Fibroblast of skin of left quadriceps (primary cell): ENCODE measurements at places on chromosomes 11 and 22.
A peak's percentile ranks its signal among the peaks of the same experiment; 100 is the strongest.

DNA sequence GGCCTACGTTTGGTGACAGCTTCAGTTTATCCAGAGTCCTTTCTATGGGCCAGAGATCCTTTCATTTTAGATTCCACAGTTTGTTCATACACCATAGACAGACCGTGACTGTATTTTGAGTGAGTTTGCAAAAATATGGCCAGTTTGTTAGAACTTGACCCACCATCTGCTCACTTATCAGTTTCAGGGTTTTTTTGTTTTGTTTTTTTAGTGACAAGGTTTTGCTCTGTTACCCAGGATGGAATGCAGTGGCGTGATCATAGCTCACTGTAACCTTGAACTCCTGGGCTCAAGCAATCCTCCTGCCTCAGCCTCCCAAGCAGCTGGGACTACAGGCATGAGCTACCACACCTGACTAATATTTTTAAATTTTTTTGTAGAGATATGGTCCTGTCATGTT is 9.1 kb upstream of the CKAP5 start:
- no peak for DNase-seq

- DNase-seq = no peak
These were observed 235.7 kb downstream of the BUD13 start for GRCh38 chr11:116537121-116537520.

DNA sequence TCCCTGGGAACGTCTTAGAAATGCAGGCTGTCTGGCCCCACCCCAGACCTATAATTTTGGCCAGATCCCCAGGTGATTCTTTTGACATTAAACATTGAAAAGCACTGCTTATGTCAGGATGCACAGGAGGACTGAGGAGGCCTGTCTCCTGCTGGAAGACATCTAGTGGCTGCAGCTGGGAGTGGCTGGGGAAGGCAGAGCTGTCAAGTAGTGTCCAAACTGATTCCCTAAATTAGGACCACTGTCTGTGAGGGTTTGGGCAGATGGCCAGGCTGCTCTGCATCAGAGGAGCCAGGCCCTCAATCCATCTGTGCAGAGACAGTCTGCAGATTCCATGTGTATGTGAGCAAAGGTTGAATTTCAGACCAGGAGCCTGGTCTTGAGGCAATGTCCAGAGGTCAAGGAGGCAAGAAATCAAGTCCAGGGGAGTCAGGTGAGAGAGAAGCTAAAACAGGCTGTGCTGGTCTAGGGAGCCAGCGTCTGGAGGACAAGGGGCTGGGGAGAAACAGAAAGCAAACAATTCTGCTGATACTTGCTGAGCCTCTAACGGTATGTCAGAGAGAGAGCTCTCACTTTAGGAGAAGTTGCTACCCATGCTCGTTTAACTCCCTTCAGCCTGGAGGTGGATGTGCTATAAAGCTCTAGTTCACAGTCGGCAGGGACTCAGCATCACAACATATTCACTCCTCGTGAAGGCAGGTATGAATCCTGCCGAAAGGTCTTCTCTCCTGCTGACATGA is 15.3 kb upstream of the SYTL2 start:
- DNase-seq = no peak

GRCh38 chr11:69641681-69642548 is 959 bp downstream of the CCND1 start:
- DNase-seq = no peak

DNA sequence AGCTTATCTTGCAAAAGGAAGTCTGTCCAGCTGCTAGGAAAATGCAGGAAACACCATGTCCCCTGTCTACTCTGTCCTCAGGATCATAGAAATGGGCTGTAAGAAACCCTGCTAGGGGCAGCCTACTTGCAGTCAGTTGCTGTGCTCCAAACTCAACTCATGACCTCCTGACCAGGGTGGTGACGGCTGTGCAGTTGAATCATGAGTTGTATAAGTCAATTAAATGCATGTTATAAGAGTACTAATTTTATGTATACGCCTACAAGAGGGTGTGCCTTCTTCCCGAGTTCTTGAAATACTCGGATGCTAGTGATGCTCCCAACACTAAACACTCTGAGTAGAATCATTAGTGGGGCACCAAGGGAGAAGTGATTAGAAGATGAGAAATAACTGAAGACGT is 776.4 kb downstream of the OPCML start:
- DNase-seq = no peak

- no peak for DNase-seq
These were observed 774 bp upstream of the E2F8 start for GRCh38 chr11:19241260-19242178.

DNA sequence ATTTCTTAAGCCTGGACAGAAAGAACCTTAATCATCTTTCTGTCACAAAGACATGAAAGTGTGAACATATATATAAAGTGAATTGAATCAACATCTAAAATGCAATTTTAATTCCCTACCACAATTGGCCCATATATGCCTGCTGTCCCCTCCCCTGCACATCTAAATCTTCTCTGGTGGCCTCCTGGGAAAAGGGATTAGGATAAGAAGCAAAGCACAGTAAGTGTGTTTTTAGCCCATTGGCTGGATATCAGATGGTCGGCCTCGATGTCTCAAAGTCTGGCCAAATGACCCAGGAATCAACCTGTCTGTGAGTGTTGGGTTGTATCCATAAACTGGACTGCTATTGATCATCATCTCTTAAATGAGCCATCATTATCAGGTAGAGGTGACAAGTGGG is 5.8 kb downstream of the MMP3 start:
- DNase-seq = no peak

DNA sequence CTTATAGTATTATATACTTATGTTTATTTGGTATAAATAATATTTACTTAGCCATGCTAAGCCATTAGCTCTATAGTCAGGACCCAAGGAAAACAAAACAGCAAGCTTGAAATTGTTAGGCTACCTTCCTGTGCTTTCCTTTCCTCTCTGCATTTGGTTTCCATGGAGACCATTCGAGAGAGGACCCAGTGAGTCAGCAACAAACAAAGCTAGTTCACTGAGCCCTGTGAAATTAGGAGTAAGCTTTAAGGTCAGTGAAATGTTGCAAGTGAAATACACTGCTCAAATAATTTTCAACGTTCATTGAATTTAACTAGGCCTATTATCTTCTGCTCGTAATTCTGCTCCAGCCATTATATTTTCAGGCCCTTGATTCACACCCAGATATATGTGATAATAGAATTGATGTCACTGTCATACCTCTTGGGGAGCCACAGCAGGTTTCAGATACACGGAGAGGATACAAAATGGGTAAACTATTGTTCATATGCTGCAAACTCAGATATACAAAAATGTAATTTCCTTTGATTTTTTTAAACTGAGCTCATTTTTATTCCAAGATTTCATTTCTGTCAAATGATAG is 9.1 kb upstream of the OR10D3 start:
- DNase-seq = peak; percentile 23

DNA sequence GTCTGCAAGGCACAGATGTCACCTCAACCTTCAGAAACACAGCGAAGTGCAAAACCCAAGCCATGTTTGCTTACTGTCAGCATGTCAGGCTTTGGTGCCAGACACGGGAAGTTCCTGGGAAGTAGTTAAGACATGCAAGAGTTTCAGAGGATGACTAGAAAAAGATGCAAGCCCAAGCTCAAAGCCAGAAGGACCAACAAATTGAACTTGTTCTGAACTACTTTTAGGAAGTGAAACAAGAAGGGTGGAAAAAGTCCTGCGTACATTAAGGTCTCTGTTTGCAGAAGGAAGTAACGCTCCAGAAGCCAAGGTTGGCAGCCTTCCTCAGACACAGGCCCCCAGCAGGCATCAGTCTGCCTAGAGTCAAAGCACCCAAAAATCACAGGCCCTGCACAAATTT is 2.6 kb downstream of the AP1B1 start:
- DNase-seq = no peak

GRCh38 chr11:60078745-60079144 is 9.7 kb upstream of the MS4A2 start:
- no peak for DNase-seq

DNA sequence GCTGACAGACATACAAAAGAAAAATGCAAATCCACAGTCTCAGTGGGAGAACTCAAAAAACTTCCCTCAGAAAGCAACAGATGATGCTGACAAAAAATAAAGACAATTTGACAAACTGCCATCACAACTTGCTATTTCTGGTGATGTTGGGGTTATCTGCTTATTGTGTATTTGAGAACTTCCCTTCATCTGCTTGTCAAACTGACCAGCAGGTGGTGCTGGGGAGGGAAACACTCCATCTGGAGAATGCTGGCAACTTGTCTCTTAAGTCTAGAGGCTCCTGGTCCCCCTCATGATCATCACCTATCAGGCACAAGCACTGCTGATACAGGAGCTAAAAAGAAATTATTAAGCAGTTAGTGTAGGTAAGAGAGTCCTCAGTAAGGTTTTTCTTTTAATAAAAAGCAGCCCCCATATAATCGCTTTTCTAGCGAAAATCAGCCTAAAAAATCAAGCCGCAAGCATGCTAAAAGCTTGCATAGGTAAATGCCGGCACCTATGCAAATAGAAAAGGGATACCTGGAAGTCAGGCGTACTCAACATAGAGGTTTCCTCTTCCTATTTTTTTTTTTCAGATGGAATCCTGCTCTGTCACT is 9.8 kb upstream of the FAM111B start:
- peak; percentile 20 for DNase-seq

GRCh38 chr11:35876786-35877185 is 67.1 kb upstream of the LDLRAD3 start:
- no peak for DNase-seq

DNA sequence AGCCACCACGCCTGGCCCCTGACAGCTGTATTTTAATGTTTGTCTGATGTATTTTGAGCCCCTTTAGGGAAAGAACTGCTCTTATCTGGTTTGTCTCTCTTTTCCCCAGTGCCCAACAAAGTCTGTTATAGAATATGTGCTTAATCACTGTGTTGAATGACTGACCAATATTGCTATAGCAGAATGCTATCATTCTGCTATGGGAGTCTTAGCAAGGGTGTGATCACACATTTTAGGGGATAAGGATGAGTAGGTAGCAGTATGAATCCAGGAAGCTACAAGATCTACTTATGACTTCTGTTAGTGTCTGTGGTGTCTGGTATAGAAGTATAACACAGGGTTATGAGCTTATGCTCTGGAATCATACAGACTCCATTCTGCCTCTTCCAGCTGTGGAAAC is 117.5 kb upstream of the RRM1 start:
- no peak for DNase-seq

DNA sequence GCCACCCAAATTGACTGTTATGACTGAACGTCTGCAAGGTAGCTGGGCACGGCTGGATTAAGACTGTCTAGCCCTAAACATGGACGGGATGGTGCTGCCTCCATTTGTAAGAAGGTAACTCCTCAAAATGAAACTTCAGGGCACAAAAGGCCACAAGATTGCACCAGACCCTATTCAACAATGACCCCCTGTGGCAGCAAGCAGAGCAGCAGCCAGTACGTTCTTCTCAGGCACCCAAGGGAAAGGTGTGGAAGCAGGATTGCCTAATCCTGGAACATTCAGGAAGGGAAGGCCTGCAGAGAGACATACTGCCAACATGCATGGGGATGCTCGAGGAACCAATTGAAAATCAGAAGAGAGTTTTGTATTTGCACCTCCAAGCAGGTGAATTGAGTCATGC is 4.5 kb upstream of the TBX10 start:
- DNase-seq = no peak

- DNase-seq = no peak
These were observed 168.6 kb upstream of the B3GAT1 start for GRCh38 chr11:134580610-134580975.

- peak; percentile 72 for DNase-seq
These were observed 50.3 kb downstream of the TEAD1 start for GRCh38 chr11:12724301-12725054.

DNA sequence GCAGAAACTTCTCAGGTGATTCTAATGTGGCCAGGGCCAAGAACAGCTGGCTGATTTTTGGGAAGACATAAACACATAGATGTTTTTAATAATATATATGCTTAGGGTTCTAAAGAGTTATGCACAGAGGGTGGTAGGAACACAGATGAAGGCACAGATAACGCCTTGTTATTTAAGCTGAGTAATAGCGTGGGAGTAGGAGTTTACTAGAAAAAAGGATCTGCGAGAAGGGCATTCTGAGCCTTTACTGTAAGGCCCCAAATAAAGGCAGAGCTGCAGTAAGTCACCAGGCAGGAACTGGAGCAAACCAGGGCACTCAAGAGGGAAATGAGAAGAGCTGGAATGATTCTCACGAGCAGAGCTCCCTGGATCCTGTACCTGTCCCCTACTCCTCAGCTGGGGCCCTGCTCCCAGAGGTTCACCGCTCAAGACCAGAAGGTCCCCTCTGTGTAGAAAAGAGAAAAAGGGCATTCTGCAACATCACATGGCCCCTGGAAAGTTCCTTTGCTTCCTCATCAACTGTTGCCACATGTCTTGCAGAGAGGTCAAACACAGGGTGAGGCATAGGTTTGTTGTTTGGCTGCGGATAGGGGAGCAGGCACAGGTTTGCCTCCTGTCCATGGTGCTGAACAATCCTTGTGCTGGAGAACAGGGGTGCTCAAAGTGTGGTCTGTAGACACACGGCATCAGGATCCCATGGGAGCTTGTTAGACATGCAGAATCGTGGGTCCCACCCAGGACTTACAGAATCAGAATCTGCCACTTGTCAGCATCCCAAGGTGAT is 125.7 kb downstream of the TENM4 start:
- no peak for DNase-seq

GRCh38 chr11:16805938-16806337 is 67.5 kb downstream of the C11orf58 start:
- DNase-seq = no peak

- no peak for DNase-seq
These were observed 11.7 kb downstream of the RNF141 start for GRCh38 chr11:10529279-10529678.

- no peak for DNase-seq
These were observed 689 bp downstream of the RAB39A start for GRCh38 chr11:107928767-107929507.

- no peak for DNase-seq
These were observed 132.1 kb upstream of the RASSF10 start for GRCh38 chr11:12876988-12877387.

DNA sequence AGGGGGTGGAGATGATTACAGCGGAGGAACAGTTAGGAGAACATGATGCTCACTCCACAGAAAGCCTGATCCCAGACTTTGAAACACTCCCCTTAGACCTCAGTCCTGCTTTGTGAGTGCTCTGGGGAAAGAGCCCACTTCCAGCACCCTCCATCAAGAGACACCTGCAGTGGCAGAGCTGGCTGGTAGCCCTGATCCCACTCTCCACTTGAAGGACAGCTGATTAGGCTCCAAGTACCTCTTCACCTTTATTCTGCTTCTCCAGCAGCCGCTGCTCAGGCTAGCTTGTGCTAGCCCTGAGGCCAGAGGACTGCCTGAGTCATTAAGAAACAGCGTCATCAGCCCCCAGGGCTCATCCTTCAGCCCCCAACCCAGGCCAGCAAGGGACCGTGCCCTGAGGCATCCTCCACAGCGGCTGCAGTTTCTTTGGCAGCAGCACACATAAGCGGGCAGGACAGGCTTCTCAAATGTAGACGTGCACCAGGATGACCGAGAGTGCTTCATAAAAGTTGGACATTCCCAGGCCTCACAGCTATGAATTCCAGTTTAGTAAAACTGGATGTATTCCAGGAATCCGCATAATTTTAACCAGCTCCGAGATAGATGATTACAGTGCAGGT is 146.0 kb upstream of the TBCEL start:
- no peak for DNase-seq

- DNase-seq = no peak
These were observed 55.3 kb upstream of the SLC36A4 start for GRCh38 chr11:93253111-93253510.
